ENCODE measurements at places on chromosomes 13 and 19. TPM values are rescaled to one million over a fixed set of nuclear protein-coding genes. Genes with fewer than 3 reads are reported as not detected.
A peak's percentile ranks its signal among the peaks of the same experiment; 100 is the strongest.

TNFSF9 gene
- 0.29 TPM for total RNA-seq

SLC44A2 gene
- total RNA-seq: 16.5 TPM

NANOS3 gene
- total RNA-seq: 1.3 TPM

ZIK1 gene
- 11.6 TPM for total RNA-seq

PSG3 gene
- not detected for total RNA-seq

GNG8 gene
- total RNA-seq: not detected

RFPL4A gene
- not detected for total RNA-seq

DNA sequence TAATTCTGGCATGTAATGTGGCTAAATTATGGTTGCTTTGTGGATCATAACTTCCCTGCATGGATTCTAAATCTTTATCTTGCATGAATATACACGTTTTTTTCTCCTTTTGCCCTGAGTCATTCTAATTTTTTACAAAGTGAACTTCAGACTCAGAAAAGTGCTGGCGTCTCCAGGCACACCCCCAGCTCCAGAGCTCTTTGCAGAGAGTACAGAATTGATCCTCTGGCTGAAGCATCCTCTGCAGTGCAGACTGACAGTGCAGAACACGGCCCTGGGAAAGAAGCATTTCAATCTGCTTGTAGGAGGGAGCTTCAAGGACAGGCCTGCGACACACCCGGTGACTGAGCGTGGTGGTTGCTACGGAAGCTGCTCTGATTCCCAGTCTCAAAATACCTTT, 228.1 kb downstream of the FGF9 start:
- no peak for DNase-seq

DNA sequence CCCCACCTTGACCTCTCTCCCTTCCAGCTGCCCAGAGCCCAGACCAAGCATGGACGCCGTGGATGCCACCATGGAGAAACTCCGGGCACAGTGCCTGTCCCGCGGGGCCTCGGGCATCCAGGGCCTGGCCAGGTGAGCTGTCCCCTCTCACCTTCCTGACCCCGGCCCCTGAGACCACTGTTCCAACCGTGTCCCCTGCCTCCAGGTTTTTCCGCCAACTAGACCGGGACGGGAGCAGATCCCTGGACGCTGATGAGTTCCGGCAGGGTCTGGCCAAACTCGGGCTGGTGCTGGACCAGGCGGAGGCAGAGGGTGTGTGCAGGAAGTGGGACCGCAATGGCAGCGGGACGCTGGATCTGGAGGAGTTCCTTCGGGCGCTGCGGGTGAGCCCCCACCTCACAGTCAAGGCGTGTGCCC, 312 bp downstream of the CAPS start:
- DNase-seq: no peak

DNA sequence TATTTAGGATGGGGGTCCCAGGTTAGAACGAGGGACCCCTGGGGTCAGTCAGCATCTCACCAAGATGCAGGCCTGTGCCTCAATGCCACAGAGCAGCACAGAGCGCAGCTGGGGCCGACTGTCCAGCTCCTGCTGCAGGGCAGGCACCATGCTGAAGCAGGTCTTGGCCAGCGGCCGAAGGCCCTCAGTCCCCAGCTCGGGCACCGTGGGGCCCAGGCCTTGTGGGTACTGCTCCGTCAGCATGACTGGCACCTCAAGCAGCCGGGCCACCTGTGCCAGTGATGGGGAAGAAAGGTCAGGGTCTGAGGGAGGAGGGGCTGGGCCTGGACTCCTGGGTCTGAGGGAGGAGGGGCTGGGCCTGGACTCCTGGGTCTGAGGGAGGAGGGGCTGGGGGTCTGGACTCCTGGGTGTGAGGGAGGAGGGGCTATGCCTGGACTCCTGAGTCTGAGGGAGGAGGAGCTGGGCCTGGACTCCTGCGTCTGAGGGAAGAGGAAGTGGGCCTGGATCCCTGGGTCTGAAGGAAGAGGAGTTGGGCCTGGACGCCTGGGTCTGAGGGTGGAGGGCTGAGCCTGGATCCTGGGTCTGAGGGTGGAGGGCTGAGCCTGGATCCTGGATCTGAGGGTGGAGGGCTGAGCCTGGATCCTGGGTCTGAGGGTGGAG, 5.7 kb downstream of the ISOC2 start:
- DNase-seq: no peak

- DNase-seq: no peak
These were observed 141.2 kb downstream of the LHFPL6 start for GRCh38 chr13:39461685-39462266.

- no peak for DNase-seq
These were observed 643.5 kb downstream of the UQCRFS1 start for GRCh38 chr19:28569132-28570131.

DNA sequence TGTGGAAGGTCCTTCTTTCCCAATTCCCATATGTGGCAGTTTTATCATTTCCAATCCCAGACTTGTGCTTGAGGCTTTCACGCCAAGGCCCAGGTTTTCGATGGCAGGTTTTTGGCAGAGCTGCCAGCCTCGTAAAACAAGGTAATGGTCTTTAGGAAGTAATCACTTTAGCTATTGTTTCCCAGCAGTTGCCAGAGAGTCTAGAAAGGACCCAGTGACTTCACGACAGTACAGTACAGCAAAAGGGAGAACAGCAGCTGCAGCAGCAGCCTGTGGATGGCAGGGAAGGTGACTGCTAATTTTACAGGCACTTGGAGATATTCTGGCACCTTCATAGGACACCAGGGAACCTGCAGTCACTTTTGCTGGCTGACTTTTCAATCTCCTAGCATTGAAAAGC, 291.6 kb upstream of the MAB21L1 start:
- DNase-seq: no peak

- no peak for DNase-seq
These were observed 5.3 kb upstream of the RNF6 start for GRCh38 chr13:26227166-26227971.

- DNase-seq: no peak
These were observed at the start of gene MAST1 for GRCh38 chr19:12838182-12838885. TSS of gene MAST1 (plus strand) at chr19:12838515. CDS start at chr19:12838573, 58 bp downstream.

GRCh38 chr13:44575741-44576350, at the start of gene TSC22D1:
TSS of gene TSC22D1 (minus strand) at chr13:44576330. CDS start at chr13:44576074, 256 bp downstream.
- peak; percentile 46 for DNase-seq

DNA sequence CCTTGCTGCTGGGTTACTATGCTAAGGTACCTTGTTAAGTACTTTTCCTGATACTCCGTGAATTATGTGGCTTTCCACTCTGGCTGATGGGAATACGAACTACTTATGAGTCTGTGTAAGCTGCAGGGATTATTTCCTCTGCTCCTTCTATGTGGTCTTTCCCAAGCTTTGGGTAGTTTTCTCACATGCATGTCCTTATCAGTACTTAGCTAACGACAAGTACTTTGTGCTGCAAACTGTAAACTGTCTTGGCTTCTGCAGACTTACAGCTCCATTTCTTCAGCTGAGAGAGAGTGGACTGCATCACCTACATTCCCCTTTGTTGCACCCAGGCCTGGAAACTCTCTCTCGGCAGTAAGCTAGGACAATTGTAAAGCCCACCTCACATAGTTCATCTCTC, 76.6 kb downstream of the FGF9 start:
- DNase-seq: no peak

DNA sequence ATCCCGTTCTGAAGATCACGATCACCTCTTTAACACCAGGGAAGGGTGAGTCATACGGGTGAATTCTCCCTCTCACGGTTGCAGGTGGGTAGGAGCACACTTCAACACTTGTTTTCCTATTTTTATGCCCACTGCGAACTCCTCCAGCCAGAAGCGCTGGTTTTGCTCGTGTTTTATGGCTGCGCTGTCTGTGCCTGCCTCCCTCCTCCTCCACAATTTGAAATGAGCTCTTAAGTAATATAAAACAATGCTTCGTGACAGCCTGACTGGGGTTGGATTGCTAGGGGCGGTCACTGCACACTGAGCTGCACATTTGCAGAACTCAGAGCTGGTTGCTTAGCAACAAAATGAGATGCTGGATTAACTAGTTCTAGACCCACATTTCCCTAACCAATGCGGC, 12.9 kb downstream of the CCDC70 start:
- DNase-seq: no peak

All from RPMI7951 (cell line).